ENCODE measurements at places on chromosomes 3 and 15. TPM values are rescaled to one million over a fixed set of nuclear protein-coding genes. Genes with fewer than 3 reads are reported as not detected.

Gene DOCK3
- under 0.01 TPM for total RNA-seq

Gene KATNBL1
- total RNA-seq: 48.5 TPM

Gene TGM5
- not detected for total RNA-seq

Gene DISP2
- 0.38 TPM for total RNA-seq

Gene CIB1
- 29.0 TPM for total RNA-seq

Gene LRRC31
- total RNA-seq: not detected

Gene SGO1
- total RNA-seq: 4.0 TPM
